ENCODE measurements at places on chromosomes 1 and 21.

- DNase-seq, result no peak
Observed at GRCh38 chr1:41400225-41400624, 39.0 kb downstream of the FOXO6 start.

- DNase-seq, result no peak
Observed at GRCh38 chr1:213995603-213996002, 7.8 kb downstream of the PROX1 start.

- DNase-seq, result no peak
Observed at GRCh38 chr21:37746849-37747248, 169.4 kb downstream of the KCNJ6 start.

- no peak for DNase-seq
Observed at GRCh38 chr1:243727503-243728203, 122.4 kb downstream of the AKT3 start.

DNA sequence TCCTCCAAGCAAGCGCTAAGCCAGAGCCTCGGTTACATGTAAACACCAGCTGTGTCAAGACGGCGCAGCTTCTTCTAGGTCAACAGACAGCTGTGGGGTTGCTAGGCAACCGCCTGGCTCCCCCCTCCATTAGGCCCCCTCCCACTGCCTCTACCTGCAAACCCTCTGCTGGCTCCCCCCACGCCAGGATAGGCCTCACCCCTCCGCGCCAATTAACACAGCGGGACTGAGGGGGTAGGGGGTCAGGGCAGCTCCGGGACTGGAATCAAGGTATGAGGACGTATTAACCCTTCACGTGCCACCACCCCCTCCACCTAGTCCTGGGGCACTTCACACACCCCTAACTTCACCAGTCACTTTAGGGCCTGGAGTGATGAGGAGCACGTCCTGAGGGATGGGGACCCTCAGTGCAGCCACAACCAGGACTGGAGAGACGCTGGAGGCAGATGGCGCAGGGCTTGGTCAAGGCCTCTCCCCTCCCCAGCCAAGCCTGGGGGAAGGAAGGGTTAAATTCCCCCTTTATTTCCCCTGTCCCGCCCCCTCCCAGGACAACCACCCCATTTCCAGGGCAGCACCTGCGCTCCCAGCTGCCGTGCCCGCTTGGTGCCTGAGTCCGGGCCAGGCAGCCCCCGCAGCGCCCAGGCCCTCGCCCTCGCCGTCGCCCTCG is 37.4 kb upstream of the WASF2 start:
- DNase-seq, result peak; percentile 53

DNA sequence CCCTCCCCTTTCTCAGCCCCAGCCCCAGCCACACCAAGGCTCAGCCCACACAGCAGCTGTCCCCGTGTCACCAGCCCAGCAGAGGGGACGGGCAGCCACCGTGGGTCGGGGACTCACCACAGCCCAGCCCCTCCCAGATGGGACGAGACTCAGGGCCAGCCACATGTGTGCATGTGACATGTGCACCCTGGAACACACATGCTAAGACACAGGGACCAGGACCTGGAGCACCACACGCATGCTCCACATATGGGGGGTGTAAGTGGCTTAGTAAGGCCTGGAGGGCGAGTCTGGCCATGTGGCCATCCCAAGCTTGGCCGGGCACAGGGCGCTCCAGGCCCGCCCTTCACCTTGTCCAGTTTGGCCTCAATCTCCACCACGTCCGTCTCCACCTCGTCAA is 4.0 kb downstream of the ACAP3 start:
- no peak for DNase-seq

GRCh38 chr1:2425892-2426291 is 13.5 kb upstream of the PEX10 start:
- no peak for DNase-seq

GRCh38 chr1:17732475-17732874 is 22.7 kb upstream of the ACTL8 start:
- no peak for DNase-seq

GRCh38 chr1:234229581-234230387 is 143.5 kb upstream of the COA6 start:
- DNase-seq, result no peak

DNA sequence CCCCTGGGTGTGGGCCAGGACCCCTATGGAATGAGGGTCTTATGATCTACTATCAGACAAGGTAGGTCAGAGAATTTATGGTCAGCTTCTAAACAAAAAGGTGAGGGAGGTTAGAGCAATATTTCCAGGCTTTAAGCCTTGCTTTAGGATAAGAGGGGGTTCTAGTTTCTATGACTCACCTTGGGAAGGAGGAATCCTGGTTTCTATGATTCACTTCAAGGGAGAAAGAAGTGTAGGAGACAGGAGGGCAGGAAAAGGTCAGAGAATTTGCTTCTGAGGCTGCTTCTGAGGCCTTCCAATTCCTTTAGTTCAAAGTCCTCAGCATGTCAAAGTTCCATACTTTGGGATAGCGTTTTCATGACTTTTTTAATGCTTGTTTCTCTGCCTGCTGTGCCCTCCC is 35.2 kb downstream of the RGL1 start:
- no peak for DNase-seq

DNA sequence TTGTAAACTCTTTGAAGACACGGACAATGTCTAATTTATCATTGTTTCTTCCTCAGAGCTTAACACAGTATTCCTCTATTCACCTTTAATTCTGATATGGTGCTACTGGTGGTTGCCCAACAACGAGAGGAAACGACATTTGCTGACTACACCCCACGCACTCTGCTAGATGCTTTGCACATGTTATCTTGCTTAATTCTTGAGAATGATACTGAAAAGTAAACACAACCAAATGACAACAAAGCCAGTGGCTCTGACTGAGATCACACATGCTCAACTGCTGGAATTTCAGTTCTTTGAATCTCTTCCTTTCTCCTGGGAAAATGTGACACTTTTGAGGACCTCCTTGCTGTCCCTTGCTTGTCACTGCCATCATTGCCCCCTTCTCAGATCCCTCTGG is 37.2 kb upstream of the DDAH1 start:
- DNase-seq, result no peak

GRCh38 chr1:71270394-71270915 is 189.6 kb upstream of the ZRANB2 start:
- DNase-seq, result no peak

DNA sequence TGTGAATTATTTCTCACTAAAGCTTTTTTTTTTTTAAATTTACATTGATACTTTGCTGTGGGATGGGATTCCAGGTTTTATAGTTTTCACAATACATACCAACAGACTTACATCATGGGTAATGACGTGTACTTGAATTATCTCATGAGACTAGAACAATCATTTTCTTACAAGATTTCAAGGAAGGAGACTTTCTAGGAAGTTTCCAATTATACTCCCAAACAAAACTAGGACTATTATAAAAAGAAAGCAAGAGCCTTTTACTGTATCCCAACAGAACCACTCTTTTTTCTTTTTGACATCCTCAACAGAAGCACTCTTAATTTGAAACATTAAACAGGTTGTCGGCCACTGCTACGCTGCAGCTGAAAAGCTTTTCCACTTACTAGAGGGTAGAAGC is 48.7 kb downstream of the TESK2 start:
- DNase-seq, result no peak

GRCh38 chr1:202105571-202106339 is 17.0 kb upstream of the GPR37L1 start:
- no peak for DNase-seq

DNA sequence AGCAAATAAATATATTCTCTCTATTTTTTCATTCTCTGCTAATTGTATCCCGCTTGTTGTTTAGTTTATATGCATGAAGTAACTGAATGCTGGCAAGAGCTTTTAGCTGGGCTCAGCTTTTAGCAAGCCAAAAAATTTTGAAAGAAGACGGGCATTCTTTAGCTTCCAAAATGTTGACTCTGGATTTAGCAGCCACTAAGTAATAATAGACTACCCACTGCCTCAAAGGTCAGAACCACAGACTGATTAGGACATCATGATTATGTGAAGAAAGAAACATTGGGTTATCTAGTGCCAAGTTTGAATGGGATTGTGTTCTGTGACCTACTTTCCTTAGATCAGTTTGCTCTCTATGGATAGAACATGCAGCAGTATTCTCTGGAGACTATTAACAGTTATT is 80.3 kb upstream of the DPH5 start:
- DNase-seq, result no peak

DNA sequence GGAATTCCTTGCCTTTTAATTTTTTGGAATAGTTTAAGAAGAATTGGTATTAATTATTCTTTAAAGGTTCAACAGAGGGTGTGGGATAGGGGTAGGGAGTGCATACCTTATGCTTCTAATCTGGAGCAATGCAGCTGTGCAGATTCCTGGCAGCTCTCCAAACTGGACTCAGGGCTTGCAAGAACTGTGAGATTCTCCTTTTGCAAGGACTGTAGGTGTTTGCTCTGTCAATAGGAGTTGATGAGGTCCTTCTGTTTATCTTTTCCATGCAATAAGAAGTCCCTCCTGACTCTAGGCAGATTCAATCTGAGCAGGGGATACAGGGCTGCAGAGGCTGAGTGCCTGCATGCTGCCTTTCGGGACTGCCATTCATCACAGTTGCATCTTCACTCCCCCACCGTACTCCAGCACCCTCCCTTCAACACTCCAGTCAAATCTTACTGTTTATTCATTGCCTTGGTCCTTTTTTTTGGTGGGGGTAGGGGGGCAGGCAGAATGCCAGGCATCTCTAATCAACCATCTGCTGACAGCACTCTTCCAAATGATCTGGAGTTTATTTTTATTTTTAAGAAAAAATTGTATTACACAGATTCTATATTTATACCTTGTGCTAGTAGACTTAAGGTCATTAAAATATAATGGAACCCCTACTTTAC is 122.3 kb downstream of the DISC1 start:
- no peak for DNase-seq

GRCh38 chr1:151436985-151437384 is 22.3 kb downstream of the POGZ start:
- DNase-seq, result no peak

GRCh38 chr21:45448283-45448809 is 43.4 kb downstream of the COL18A1 start:
- no peak for DNase-seq

DNA sequence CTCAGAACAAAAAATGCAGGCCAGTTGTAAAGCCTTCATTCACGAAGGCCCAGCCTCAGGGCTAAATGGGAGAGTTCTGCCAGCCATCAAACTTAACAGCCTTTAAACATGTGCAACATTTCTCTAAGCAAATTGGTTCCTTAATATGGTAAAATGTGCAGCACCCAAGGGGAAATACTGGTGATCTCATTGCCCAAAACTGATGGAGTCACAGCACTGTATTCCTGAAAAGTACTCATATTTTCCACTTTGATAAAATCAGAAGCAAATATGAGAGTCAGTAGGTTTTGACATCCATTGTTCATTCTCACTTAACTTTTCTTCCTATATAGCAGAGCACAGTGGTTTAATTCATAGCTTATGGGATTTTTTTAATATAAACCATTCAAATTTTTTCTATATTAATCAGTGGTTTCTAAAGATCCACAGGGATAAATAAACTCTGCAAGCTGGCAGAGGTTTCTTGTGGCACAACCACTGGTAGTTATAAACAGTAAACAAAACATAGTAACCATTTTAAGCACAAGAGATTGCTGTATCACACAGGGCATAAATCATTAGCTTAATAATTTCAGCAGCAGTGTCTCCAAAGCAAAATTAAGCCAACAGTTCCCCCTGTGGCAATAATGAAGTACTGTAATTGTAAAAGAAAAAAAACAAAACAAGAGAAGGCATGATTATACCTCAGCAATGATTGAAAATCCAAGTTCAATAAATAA is 106.9 kb upstream of the LYPLAL1 start:
- DNase-seq, result no peak

DNA sequence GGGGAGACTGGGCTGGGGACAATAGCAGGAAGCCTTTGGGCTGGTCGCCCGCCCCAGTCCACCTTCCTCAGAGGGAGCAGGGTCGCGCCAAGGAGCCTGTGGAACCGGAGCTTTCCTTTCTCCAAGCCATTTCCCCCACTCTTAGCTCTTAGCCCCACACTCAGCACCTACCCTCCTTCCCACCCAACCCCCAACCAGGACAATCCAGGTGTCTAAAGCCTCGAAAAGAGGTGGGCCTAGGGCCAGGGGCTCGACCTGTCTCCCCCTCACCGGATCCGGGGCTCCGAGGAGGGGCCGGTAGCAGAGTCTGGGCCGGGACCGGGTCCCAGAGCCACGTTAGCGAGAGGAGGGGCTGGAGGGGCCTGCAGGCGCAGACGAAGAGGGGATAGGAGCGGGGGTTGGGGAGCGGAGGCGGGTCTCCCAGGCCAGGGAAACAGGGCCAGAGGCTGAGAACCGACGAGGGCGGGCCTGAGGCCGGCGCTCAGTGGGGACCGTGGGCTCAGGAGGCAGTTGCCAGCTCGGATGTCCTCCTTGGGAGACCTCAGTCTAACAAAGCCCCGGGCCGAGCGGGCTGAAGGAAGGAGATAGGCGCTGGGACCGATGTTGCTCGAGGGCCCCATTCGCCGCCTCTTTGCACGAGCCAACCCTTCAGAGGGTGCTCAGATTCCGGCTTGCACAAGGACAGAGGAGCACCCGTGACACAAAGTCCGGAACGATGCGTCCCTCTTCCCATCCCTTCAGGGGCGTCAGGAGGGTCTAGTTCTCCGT is 943 bp downstream of the SEMA6C start:
- peak; percentile 55 for DNase-seq

DNA sequence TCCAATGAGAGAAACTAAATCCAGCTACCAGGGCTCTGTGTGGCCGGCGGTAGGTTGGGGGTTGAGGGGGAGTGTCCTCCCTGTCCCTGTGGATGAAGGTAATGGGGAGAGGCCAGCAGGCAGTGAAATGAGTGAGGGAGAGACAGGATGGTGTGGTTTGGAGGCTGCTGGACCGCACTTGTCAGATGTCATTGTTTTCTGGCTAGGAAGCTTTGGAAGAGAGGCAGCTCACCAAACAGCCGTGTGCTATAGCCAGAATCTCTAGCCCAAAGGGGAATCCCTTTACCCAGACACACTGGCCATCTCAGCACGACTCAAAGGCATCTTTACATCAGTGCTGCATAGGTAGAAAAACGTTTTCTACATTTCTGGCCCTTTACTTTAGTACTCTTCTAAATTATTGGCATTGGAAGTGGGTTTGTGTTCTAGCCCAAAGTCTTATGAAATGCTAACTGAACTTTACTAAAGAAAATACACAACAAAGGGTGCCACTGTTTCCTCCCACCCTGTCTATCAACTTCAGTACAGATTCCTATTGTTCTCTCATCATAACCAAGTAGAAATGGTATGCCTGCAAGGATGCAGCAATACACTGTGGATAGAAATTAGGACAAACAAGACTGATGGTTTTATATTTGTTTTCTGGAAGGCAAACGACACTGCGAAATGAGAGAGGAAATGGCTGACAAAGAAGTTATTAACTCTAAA is 95.9 kb upstream of the COA6 start:
- no peak for DNase-seq

DNA sequence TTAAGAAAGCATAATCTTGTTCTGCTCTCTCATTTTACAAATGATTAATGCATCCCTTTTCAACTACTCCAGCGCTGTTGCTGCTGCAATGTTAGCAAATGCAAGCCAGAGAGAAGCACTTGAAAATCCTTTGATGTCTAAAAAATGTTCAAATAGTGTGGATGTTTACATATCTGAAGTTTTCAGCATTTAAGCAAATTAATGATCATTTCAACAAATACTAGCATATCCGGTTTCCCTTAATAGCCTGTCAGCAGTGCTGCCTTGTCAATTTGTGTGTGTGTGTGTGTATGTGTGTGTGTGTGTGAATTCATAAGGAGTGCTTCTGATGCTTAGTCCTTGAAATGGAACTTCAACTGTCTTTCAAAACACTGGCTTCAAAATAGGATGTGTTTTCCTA is 48.1 kb upstream of the WNT2B start:
- DNase-seq, result no peak
